Natural killer cell treated with Interleukin-12 subunit alpha and Interleukin-12 subunit beta and Interleukin-15 and Interleukin-18, amount 100 ng/mL, for 72 hours (primary cell): ENCODE measurements at places on chromosomes 3 and 15. TPM values are rescaled to one million over a fixed set of nuclear protein-coding genes. Genes with fewer than 3 reads are reported as not detected.

Gene RNU5B-1
- total RNA-seq, result not detected

Gene SUCNR1
- not detected for total RNA-seq

Gene EEFSEC
- 20.8 TPM for total RNA-seq

Gene BDH1
- total RNA-seq, result 136 TPM

DNA sequence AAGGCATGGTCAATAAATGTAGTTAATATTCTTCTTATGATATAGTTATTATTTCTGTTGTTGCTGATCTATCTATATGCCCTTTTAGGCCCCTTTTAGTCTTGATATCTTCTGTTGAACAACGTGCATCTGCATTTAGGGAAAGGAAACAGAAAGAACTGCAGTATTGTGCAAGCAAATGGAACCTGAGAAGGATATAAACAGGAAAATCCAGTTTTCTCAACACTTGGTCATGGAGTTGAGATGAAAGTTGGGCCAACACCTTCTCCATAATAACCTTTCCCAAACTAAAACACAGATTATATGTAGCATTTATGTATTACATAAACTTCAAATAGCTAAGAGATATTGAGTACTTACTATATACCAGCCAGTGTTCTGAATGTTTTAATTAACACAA lies 179.7 kb downstream of the ADAMTS9 start:
- no peaks in the 10 kb centered on the region for H3K4me1 ChIP-seq
- DNase-seq, result no peak
- peaks cover 4% of the 10 kb centered on the region for H3K27me3 ChIP-seq
- H3K27ac ChIP-seq, result no peak overlapping the region
- no peak overlapping the region for H3K4me3 ChIP-seq

GRCh38 chr3:42130329-42131070 lies 39.3 kb downstream of the TRAK1 start:
- no peak overlapping the region for H3K4me3 ChIP-seq
- peaks cover 5% of the 10 kb centered on the region for H3K36me3 ChIP-seq
- H3K27me3 ChIP-seq, result no peaks in the 10 kb centered on the region
- DNase-seq, result no peak
- peaks cover 3% of the 10 kb centered on the region for H3K4me1 ChIP-seq
- H3K27ac ChIP-seq, result no peak overlapping the region

- no peaks in the 10 kb centered on the region for H3K27me3 ChIP-seq
- DNase-seq, result peak; percentile 63
- peaks cover 22% of the 10 kb centered on the region for H3K4me1 ChIP-seq
- peaks cover 32% of the 10 kb centered on the region for H3K36me3 ChIP-seq
These were observed 63.8 kb downstream of the BLM start for GRCh38 chr15:90780916-90781315.

- no peak overlapping the region for H3K27ac ChIP-seq
- H3K36me3 ChIP-seq, result peaks cover 18% of the 10 kb centered on the region
- DNase-seq, result no peak
- no peaks in the 10 kb centered on the region for H3K4me1 ChIP-seq
- peaks cover 15% of the 10 kb centered on the region for H3K27me3 ChIP-seq
These were observed 23.2 kb upstream of the IGSF10 start for GRCh38 chr3:151483961-151484520.

GRCh38 chr15:49962044-49962602 lies 156.9 kb downstream of the ATP8B4 start:
- H3K4me1 ChIP-seq, result peaks cover 8% of the 10 kb centered on the region
- H3K4me3 ChIP-seq, result no peak overlapping the region
- DNase-seq, result no peak
- H3K27ac ChIP-seq, result no peak overlapping the region
- peaks cover 36% of the 10 kb centered on the region for H3K36me3 ChIP-seq

GRCh38 chr15:57355259-57355658 lies 21.0 kb upstream of the CGNL1 start:
- H3K4me1 ChIP-seq, result no peaks in the 10 kb centered on the region
- H3K27ac ChIP-seq, result no peak overlapping the region
- no peaks in the 10 kb centered on the region for H3K36me3 ChIP-seq
- no peaks in the 10 kb centered on the region for H3K27me3 ChIP-seq
- no peak overlapping the region for H3K4me3 ChIP-seq
- DNase-seq, result no peak

DNA sequence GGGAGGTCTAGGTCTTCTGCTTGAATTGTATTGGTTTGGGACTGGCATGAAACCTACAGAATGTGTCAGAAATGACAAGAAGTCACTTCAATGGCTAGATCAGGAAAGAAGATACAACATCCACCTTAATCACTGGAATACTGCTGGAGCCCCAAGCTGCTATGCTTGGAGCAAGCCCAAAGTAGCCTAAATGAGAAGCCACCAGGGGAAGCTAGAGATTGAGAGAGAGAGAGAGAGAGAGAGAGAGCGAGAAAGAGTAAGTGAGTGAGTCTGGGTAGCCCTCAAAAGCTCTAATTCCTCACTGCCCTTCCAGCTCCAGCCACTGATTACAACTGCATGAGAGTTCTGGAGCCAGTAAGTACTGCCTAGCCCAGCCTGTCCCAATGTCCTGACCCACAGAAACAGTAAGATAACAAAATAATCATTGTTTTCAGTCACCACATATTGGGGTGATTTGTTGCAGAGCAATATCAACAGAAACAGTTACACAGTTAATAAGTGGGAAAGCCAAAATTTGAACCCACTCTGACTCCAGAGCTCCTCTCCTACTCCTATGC lies 529.2 kb upstream of the GOLIM4 start:
- H3K27ac ChIP-seq, result no peak overlapping the region
- DNase-seq, result no peak
- H3K4me1 ChIP-seq, result no peaks in the 10 kb centered on the region
- H3K4me3 ChIP-seq, result no peak overlapping the region
- no peaks in the 10 kb centered on the region for H3K27me3 ChIP-seq

DNA sequence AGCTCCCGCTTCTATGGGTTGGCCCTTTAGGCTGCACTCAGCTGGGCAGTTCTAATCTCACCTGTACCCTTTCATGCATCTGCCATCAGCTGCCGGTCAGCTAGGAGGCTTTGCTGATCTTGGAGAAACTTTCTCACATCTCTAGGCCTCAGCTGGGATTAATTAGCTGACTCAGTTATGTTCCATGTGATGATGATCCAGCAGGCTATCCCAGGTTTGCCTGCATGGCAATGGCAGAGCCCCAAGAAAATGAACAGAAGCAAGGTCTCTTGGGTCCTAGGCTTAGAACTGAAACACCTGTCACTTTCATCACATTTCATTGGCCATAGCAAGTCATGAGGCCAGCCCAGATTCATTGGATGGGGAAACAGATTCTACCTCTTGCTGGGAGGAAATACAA lies 304.6 kb upstream of the TBC1D5 start:
- H3K4me1 ChIP-seq, result no peaks in the 10 kb centered on the region
- no peak for DNase-seq
- peaks cover 9% of the 10 kb centered on the region for H3K27me3 ChIP-seq
- H3K36me3 ChIP-seq, result no peaks in the 10 kb centered on the region
- H3K4me3 ChIP-seq, result no peak overlapping the region

DNA sequence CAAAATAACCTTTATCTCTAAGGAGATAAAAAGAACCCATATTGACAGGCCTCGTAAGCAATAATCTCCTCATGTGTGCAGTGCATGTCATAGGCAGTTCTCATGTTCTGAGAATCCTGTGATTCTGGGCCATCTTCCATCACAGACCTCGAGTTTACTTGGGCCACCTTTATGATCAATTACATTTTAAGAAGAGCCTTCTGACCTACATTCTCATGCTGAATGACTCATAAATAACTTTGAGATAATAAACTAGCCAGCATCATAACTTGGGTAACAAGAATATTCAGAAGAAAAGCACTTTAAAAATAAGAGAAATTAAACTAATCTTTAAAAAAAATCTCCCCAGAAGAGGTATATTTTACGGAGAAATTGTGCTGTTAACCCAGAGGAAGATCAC lies 310.7 kb upstream of the ZNF717 start:
- no peak for DNase-seq
- H3K4me1 ChIP-seq, result no peaks in the 10 kb centered on the region
- H3K27ac ChIP-seq, result no peak overlapping the region
- peaks cover 2% of the 10 kb centered on the region for H3K36me3 ChIP-seq
- H3K27me3 ChIP-seq, result no peaks in the 10 kb centered on the region

DNA sequence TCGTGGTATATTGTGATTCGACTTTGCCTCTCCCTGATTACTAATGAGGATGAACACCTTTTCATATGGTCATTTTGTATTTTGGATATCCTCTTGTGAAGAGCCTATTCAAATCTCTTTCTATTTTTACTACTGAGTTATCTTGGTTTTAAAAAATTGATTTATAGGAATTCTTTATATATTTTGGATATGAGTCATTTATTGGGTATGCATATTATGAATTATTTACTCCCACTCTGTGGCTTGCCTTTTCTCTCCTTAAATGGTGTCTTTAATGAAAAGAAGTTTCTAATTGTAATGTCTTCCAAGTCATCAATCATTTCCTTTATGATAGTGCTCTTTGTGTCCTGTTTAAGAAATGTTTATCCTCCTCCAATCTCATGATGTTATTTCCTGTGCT lies 191.5 kb upstream of the DPH6 start:
- H3K4me1 ChIP-seq, result no peaks in the 10 kb centered on the region
- H3K4me3 ChIP-seq, result no peak overlapping the region
- DNase-seq, result no peak
- H3K36me3 ChIP-seq, result no peaks in the 10 kb centered on the region

DNA sequence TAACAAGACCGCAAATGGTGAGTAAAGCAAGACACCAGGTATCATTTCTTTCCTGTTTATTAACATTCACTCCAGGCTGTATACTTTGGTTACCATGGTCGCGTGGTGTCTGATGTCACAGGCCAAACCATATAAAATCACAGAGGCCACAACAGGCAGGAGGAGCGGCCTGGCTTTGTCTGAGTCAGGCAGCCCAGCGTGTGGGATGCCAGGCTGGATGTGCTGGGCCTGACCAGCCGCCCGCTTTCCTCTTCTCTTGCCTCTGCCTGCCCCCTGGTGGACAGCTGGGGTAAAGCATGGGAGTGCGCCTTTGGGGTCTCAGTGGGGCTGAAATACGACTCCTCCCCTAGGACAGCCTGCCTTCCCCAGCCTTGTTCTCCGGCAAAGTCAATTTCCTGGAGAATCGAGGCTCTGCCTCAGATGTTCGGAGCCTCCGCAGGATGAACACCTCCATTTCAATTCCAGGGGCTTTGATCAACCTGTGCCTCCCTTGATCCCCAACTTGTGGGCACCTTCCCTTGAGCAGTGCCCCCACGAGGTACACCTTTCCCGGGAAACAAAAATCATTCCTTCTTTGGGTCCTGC lies 78.2 kb downstream of the CCNL1 start:
- no peaks in the 10 kb centered on the region for H3K27me3 ChIP-seq
- H3K4me3 ChIP-seq, result no peak overlapping the region
- peaks cover 9% of the 10 kb centered on the region for H3K4me1 ChIP-seq

DNA sequence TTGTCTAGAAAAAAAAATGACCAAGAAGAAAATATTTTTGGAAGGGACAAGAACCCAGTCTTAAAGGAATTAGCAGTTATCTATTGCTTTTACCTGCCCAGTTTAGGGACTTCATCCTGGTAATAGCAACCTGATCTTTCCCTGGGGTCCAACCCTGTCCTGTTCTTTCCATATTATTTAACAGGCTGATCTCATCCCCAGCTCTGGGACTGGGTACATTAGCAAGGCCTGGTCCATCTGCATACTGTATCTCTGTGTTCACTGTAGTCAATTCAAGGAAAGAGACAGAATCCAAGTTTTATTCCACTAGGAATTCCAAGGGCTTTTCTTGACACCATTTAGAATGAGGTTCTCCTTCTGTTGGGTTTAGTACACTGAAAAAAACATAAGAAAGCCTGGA lies 191.7 kb upstream of the GADL1 start:
- H3K4me1 ChIP-seq, result no peaks in the 10 kb centered on the region
- no peak overlapping the region for H3K4me3 ChIP-seq
- no peak for DNase-seq
- peaks cover 14% of the 10 kb centered on the region for H3K27me3 ChIP-seq

DNA sequence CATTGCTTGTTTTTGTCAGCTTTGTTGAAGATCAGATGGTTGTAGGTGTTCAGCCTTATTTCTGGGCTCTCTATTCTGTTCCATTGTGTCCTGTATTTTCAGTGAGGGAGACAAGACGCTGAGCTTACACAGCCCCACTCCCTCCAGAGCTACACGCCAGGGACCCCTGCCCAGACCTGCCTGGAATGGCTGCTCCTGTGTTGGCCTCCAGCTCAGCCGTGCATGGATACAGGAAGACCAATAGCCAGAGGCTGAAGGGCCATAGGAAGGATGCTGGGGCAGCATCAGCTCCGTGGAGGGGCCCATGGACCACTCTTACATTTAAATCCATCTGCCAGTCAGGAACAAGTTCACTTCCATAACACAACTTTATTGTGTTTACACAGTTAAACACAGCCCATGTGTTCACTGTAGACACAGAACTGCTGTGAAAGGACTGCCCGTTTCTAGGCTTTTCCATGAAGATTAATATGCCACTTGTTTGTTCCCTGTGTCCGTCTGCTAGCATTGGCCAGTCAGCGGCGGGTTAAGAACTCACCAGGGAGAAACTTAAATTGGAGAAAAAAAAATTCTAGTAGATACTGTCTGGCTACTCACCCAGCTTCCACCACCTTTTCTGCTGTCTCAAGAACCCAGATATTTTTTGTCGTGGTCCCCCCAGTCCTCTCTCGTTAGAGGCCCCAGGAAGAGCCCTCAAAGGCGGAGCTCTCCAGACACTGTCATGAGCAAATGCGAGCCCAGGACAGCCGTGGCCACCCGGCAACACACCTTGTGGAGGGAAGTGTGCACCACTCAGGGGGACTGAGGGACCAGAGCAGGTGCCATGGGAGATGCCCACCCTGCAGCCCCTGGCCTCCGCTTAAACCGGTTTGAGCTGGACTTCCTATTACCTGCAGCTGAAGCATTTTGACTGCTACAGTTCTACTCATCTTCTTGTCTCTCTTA lies 142.3 kb upstream of the MEF2A start:
- H3K4me1 ChIP-seq, result peaks cover 5% of the 10 kb centered on the region
- peak overlapping the region; percentile 48 for H3K27ac ChIP-seq
- no peak overlapping the region for H3K4me3 ChIP-seq
- peaks cover 5% of the 10 kb centered on the region for H3K27me3 ChIP-seq
- peaks cover 4% of the 10 kb centered on the region for H3K36me3 ChIP-seq

DNA sequence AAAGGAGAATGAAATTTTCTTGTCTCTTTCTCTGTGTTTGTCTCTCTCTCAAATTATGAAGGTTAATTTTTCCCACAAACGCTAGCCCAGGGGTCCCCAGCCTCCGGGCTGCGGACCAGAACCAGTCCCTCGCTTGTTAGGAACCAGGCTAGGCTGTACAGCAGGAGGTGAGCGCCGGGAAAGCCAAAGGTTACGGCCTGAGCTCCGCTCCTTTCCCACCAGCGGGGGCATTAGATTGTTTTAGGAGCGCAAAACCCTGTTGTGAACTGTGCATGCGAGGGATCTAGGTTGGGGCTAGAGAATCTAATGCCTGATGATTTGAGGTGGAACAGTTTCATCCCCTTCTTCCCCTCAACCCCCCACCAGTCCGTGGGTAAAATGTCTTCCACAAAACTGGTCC lies 74.7 kb upstream of the ZNF385D start:
- no peak overlapping the region for H3K27ac ChIP-seq
- H3K27me3 ChIP-seq, result no peaks in the 10 kb centered on the region
- H3K36me3 ChIP-seq, result peaks cover 5% of the 10 kb centered on the region
